Retinal pigment epithelial cell (primary cell): ENCODE measurements at places on chromosomes 4 and X.

GRCh38 chr4:151850791-151851213 lies 90.0 kb upstream of the GATB start:
- DNase-seq: no peak

DNA sequence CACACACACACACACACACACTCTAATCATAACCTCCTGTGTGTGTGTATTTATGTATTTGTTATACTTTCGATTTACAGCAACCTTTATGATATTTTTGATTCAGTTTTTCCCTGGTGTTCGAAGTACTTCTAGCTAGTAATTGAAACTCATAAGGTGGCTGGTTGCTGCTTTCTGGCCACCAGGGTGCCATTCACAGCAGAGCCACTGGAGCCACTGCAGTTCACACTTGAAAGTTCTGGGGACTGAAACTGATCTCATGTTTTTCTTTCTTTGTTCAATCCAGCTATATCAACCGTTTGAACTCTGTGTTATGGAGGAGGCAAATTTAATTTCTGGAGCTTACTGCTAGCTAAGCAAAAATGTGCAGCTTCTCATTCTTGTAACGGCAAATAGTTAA lies 419.4 kb downstream of the ADGRL3 start:
- DNase-seq: no peak

DNA sequence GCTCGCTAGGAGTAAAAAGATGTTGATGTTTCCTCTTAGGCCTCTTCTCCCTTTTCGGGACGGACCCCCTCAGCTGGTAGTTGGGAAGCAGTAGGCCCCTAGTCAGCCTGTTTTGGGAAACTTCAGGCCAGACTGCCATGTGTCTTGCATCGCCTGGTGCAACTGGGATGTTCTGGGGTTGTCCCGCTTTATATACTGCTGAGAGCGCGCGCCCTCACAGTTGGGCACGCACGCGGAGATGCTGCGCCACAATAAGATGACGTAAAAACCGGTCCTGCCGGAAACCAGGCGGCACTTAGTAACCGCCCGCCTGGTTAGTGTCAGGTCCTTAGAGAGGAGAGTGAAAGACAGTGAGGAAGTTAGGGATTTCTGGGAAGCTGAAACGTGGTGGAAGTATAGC lies 231.3 kb upstream of the CT83 start:
- DNase-seq: no peak

DNA sequence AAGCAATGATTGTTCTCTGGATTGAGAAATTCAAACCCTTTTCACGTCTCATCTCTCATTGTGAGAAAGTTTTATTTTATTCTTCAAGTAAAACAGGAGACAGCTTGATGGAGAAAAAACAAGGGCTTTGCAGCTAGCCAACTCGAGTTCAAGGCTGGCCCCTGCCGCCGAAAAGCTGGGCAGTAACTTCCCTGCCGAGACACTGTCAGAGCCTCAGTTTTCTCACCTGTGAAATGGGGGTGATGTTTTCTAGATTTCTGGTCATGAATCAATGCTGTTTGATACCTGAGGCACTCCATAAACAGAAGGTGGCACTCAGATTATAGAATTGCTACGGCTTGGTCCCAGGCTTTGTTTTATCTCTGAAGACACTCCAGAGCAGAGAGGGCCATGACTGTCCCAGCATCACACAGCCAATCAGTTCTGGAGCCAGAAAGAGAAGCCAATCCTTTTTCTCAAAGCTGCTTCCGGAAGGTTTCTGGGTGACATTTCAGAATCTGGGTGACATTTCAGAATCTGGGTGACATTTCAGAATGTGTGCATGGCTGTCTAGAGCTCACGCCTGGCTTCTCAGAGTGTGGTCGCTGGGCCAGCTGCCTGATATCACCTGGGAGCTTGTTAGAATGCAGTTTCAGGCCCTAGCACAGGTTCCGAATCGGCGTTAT lies 33.2 kb downstream of the HMX1 start:
- no peak for DNase-seq

- no peak for DNase-seq
Measured at GRCh38 chr4:95693594-95693993, 144.8 kb upstream of the UNC5C start.

- peak; percentile 77 for DNase-seq
Measured at GRCh38 chr4:165440415-165441158, 61.8 kb downstream of the CPE start.

DNA sequence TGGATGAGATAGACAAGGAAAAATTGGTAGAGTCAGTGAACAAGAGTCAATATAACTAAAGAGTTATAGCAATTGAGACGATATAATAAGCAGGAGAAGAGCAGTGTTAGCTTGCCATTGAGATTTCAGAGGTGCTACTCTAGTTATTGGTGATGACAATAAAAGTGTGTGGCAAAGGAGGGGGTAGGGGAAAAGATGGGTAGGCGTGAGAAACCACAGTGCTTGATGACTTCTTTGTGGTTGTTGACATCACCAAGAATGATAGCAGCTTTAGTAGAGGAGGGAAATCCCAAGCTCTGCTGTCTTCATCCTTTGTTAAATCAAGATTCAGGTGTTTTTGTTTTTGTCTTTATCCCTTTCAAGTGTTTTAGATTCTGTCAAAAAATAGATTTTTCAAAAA lies 179.9 kb upstream of the PPP3CA start:
- no peak for DNase-seq

- no peak for DNase-seq
Measured at GRCh38 chr4:10161840-10162239, 45.2 kb upstream of the WDR1 start.

- no peak for DNase-seq
Measured at GRCh38 chrX:119728487-119728886, 29.9 kb upstream of the SOWAHD start.
